ENCODE measurements at places on chromosomes 13 and 19.

- DNase-seq: no peak
These were observed 48.9 kb downstream of the MYH14 start for GRCh38 chr19:50252111-50252886.

DNA sequence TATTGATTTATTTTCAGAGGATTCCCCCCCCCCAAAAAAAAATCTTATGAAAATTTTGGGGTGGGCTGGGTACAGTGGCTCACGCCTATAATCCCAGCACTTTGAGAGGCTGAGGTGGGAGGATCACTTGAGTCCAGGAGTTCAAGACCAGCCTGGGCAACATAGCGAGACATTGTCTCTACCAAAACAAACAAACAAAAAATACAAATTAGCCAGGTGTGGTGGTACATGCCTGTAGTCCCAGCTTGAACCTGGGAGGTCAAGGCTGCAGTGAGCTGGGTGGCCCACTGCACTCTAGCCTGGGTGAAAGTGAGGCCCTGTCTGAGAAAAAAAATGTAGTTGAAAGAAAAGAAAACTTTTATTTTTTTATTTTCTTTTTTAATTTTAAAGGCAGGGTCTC lies 17.9 kb downstream of the NECTIN2 start:
- DNase-seq: no peak

DNA sequence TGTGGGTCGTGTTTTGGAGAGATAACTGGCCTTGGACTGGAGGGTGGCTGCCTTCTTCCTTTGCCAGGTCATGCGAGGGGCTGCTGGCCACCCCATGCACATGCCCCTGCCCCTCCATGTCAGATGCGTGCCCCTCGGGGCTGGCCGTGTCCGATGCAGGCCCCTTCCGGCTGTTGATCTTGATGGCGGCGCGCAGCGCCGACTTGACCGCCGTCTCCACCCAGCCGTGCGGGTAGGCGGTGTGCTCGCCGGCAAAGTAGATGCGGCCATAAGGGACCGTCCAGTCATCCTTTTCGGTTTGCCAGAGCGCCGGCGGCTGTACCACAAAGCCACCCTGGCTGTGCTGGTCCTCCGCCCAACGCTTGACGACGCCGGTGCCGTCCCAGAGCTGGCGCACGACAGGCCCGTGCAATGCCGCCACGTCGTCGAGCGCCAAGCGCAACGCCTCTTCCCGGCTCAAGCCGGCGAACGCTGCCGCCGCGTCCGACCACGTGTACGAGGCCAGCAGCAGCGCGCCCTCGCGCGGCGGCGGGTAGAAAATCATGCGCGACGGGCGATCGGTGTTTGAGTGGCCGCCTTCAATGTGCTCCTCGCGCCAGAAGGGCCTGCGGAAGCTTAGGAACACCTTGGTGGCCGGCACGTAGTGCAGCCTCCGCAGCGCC lies 6.9 kb downstream of the IL4I1 start:
- peak; percentile 78 for DNase-seq

DNA sequence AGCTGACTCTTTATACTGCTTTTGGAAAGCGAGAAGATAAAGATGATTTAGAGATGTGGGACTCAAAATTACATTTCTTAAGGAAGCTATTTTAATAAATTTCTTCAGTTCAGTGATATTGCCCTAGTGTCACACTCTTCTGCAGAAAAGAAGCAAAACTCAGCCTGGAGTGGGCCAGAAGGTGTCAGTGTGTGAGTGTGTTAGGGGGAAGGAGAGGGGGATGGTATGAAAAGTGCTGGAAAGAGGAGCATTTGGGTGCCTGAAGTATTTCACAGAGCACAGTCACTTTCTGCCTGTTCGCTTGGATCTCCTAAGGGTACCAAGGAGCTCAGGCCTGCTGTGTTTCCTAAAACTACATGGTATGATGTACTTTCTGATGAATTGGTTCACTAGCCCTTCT lies 84.5 kb upstream of the FRY start:
- DNase-seq: no peak

GRCh38 chr19:8515317-8515716 lies 1.4 kb upstream of the ZNF414 start:
- DNase-seq: no peak

GRCh38 chr19:29806098-29806866 lies 5.5 kb upstream of the CCNE1 start:
- no peak for DNase-seq

- peak; percentile 28 for DNase-seq
These were observed 29.9 kb upstream of the RNF113B start for GRCh38 chr13:98206946-98207345.

DNA sequence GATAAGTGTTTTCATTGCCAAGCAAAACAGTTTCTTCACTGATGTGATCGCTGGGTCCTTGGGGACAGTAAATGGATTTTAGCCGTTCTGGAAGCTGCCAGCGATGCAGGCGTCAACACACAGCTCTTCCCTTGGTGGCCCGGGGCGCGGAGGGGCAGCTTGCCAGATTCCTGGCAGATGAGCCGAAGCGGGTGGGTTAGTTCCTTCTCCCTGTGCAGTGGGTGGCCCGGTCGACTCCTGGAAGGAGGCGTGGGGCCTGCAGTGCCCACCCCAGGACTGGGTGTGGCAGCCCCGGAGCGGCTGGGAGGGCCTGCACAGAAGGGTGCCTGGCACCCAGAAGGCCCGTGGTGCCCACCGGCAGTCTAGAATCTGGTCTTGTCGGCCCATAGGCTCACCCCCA lies 69.0 kb downstream of the KDM4B start:
- DNase-seq: no peak

Measured in epithelial cell of esophagus (primary cell).